Esophagus squamous epithelium (tissue), 5 donors: ENCODE measurements at places on chromosomes 6 and 20.
A peak's percentile ranks its signal among the peaks of the same experiment; 100 is the strongest.

DNA sequence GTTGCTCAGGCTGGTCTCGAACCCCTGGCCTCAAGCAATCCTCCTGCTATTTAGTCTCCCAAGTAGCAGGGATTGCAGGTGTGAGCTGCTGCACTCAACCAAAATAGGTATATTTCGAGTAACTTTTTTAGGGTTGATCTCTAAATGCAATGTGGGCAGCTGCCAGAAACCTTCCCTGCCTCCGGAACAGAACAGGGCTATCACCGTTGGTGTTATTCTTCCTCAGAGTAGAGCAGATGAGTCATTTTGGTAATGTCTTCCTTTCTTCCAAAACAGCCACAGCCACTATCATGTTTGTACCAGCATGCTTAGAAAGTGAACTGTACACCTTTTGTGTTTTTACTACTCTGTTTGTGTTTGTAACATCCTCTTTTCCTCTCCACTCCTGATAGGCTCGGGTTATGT is 44.1 kb downstream of the SNX9 start:
- no peak overlapping the region for H3K27ac ChIP-seq
- H3K27me3 ChIP-seq: no peaks in the 10 kb centered on the region
- H3K4me3 ChIP-seq: no peak overlapping the region
- DNase-seq: no peak

DNA sequence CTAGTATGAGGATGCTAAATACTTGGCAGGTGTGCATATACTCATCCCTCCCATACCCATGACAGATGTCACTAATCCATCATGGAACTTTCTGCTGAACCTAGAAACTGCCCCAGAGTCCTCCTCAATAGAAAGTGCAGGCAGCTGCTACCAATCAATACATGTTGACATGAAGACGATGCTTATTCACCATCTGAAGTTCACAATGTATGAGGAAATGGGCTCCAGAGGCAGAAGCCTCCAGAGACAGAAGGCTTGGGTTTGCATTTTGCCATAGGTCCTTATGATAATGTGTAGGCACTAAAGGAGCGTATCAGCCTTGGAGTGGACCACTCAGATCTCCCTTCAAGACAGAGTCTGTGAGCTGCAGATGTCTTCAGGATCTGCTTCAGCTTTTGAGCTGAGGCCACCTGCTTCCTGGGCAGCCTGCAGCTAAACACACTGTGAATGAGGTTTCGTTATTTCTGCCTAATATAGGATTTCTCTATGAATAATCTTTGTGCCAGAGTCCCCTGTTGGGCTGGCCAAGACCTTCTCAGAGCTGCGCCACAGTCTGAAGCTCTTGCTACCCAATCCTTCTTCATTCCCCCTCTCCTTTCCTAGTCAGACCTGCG is 7.5 kb upstream of the KIAA1755 start:
- DNase-seq: no peak
- peaks cover 13% of the 10 kb centered on the region for H3K4me1 ChIP-seq
- no peaks in the 10 kb centered on the region for H3K36me3 ChIP-seq
- no peak overlapping the region for H3K4me3 ChIP-seq

DNA sequence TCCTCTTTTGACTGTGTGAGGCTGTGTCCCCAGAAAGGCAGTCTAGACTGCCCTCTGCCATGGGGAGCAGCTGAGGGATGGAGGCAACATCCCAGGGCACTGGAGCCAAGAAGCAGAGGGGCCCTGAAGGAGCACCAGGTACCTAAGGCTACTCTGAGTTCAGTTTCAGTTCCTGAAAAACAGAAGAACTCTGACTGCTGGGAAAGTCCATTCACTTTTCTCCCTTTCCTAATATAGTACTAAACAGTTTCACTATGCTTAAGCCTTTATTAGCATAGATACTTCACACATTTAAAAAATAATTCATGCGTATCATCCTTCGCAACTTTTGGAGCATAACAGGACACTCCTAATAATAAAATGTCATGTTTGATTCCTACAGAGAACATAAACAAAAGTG is 130.0 kb downstream of the FOXC1 start:
- H3K36me3 ChIP-seq: no peaks in the 10 kb centered on the region
- no peak overlapping the region for H3K27ac ChIP-seq
- H3K27me3 ChIP-seq: no peaks in the 10 kb centered on the region
- H3K4me3 ChIP-seq: no peak overlapping the region
- DNase-seq: no peak

GRCh38 chr6:31927242-31927862 is at the start of gene C2:
Gene C2, plus strand, starts transcription at chr6:31927717. Its CDS starts 36 bp downstream, at chr6:31927753.
- H3K4me1 ChIP-seq: no peaks in the 10 kb centered on the region
- peak within 1 kb of the TSS; percentile 49 for H3K4me3 ChIP-seq
- H3K36me3 ChIP-seq: no peaks in the 10 kb centered on the region
- no peaks in the 10 kb centered on the region for H3K27me3 ChIP-seq
- no peak within 1 kb of the TSS for H3K27ac ChIP-seq
- DNase-seq: no peak

DNA sequence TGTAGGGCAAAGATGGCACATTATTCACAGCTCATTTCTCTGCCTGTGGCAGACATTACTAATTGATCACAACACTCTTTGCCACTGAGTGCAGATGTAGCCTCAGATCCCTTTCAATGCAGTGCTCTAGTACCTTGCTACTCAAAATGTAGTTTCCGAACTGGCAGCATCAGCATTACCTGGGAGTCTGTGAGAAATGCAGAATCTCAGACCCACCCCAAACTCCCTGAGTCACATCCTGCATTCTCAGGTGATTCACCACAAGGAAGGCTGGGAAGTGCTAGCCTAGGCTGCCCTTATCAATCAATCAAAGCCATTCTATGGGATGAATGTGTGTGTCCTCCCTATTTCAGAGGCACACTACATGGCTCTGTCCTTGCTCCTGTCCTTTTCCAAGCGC is 58.5 kb downstream of the PCNA start:
- no peak overlapping the region for H3K4me3 ChIP-seq
- H3K27ac ChIP-seq: no peak overlapping the region
- DNase-seq: no peak
- no peaks in the 10 kb centered on the region for H3K36me3 ChIP-seq

DNA sequence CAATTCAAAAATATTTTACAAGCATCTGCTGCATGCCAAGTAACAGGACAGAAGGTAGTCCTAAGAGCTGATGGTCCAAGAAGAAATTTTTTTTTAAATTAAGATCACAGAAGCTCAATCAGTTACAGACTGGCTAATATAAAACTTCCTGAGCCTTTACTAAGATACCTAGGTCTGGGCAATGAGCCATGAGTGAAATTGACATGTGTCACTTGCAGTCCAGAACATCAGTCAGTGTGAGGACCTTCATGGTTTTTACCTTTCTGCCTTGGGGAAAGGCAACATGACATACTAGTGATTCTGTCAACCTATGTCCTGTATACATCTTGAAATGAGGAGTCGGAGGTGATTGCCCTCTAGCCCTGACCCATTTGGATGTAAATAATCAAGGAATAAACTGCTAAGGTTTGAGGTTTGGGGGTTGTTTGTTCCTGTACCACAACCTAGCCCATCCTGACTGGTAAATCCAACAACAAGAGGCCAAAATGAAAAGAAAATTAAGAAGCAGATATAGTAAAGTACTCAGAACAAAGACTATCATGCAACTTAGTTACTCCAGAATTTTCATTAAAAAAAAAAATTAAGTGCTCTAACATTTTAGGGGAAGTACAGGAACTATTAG is 70.0 kb downstream of the CNKSR3 start:
- no peak overlapping the region for H3K4me3 ChIP-seq
- no peaks in the 10 kb centered on the region for H3K36me3 ChIP-seq
- H3K27me3 ChIP-seq: no peaks in the 10 kb centered on the region
- no peaks in the 10 kb centered on the region for H3K4me1 ChIP-seq
